OCI-LY7 (cell line): ENCODE measurements at places on chromosomes 3 and 15.

GRCh38 chr3:36891701-36892160, 53.1 kb downstream of the TRANK1 start:
- DNase-seq, result peak; percentile 55

- no peak for DNase-seq
These were observed 1107.1 kb upstream of the EPHA6 start for GRCh38 chr3:95707268-95707667.

DNA sequence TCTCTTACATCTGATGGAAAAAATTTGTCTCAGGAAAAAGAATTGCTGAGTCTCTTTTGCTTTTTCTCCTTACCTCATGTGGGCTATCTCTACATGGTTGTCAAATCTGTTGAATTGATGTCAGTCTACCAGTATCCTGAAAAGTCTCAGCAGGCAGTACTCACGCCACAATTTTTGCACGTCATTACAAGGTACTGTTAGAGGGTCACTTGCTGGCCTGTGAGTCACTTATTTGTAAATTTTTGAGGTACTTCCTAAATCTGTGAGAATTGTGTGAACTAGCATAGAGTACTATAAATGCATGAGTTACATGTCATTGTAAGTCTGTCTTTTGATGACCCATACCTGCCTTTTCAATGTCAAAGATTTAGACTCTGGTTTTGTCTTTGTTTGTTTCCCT, 15.9 kb downstream of the HPS3 start:
- peak; percentile 17 for DNase-seq

- no peak for DNase-seq
These were observed 35.5 kb upstream of the TM4SF4 start for GRCh38 chr3:149438981-149439380.

DNA sequence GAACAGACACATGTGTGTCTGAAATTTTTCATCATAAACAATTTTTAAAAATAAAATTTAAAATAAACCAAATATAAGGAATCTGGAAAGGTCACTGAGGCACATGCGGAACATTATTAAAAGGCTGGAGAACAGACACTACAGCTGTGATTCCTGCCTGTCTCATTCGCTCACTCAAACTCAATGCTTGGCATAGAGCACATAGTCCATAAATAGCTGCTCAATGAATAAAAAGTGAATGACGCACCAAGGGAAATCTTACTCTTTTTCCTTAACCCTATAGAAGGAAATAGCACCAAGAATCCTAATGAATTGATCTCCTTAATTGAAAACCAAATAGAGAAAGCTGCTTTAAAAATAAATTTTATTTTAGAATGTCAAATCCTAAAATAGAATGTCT, 98.4 kb downstream of the FSIP1 start:
- DNase-seq, result no peak

- DNase-seq, result no peak
These were observed 36.3 kb downstream of the TNK2 start for GRCh38 chr3:195872097-195872496.
